ENCODE measurements at places on chromosomes 2 and 18.

DNA sequence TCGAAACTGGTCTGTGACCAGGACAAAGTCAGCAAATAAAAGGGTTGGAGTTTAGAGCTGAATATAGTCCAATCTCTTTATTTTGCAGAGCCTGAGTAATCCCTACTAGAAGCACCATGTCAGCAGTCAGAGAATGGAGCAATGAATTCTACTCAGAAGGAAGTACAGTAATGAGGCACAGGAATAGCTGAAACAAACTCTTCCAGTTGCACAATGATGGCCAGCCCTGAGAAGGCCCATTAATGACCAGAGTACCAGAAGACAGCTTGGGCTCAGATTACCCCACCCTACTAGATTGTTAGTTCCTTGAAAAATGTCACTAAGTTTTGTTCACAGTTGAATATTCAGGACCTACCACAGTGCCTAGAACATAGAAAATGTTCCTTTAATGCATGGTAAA is 40.3 kb upstream of the SCG2 start:
- no peak for DNase-seq

GRCh38 chr2:241854342-241855244 is 4.1 kb downstream of the PDCD1 start:
- DNase-seq = no peak

GRCh38 chr2:152367547-152368390 is 32.8 kb downstream of the FMNL2 start:
- no peak for DNase-seq

DNA sequence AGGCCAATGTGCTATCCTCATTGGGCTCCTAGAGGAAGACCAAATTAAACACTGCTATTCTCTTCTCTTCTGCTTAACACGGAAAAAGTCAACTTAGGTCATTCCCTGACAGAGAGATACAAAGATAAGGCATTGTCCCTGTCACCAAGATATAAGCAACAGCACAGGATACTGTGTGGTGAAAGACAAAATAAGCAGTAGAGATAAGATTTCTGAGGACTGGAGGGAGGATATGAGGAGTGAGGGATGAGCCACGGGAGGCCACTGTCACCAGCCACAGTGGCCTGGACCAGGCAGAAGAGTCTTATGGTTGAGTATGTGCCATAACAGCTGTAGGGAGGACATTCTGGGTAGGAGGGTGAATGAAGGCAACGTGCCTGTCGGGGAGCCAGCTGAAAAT is 54.4 kb upstream of the SLC14A2 start:
- no peak for DNase-seq

- no peak for DNase-seq
Observed at GRCh38 chr2:99679518-99679917, 189.7 kb upstream of the REV1 start.

DNA sequence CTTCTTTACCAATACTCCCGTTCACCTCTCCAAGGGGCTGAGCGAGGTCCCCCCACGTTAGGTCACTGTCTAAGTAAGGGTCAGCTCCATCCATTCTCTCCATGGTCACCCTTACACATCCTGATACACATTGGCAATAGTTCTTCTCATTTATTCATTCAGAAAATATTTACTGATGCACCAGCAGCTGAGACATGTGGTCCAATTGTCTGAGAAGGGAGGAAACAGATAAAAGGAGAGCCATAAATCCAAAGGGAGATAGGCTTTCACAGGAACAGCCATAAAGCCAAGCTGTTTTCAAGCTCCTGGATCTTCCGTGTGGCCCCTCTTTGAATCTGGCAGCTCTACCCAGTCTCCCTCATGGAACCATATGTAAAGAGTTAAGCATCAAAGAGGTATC is 121.2 kb downstream of the TXNL1 start:
- DNase-seq = no peak

DNA sequence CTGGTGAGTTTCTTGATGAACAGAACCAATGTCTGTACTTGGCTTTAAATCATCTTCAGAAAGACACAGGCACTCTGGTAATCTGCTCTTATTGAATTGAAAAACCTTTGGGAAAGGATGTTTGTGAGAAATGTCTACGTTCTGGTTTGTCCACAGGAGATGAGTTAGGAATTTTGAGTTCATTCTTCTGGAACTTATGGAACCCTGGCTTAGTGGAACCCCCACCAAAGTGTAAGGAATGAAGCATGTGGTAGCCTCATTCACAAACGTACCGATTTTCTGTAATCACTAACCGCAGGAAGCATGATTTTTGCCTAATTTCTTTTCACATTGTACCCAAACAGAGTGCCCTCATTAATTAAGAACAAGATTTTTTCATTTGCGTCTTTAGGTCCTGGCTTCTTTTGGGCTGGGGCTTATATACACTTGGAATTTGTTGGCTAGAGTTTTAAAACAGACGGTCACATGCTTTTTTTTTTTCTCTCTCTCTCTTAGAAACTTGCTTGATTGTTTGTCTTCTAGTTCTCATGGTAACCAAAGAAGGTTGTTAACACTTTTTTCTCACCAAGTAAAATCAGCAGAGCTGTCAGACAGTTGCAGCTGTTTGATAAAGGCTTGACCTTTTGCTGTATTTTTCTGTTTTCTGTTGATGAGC is 314.1 kb upstream of the THUMPD2 start:
- no peak for DNase-seq

DNA sequence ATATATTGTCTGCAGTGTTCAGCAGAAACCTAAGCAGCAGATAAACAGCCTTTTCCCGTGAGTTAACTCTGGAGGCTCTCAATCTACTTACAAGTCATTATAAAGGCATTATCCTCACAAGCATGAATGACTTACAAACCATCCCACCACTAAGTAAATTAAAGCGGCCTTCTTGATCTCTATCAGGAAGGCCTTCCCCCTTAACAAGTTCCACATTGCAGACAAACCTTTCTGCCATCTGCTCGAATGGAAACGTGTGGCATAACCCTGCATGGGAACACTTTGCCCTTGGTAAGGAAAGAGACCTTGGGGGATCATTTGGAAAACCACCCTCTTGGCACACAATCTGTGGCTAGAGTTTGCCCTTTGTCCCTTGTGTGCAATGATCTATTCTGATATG is 199.5 kb downstream of the OSR1 start:
- DNase-seq = no peak

DNA sequence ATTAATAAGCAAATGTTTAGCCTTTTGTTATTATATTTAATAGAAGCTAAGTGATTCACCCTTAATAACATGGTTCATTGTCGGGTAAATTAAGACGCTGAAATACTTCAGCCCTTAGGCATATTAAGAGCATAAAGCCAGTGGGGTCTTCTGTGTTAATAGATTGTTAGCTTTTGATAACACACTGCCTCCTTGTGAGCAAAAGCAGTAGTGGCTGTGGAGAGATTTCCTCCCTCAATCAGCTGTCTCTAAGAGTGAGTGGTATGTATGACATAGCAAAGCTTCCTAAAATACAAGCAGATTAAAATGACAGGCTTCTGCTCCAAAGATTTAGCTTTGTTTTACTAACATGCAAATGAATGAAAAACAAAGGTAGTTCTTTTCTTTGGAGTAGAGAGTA is 143.7 kb upstream of the SYT4 start:
- DNase-seq = no peak

- DNase-seq = no peak
Observed at GRCh38 chr18:49456794-49457193, 3.7 kb downstream of the DYM start.

DNA sequence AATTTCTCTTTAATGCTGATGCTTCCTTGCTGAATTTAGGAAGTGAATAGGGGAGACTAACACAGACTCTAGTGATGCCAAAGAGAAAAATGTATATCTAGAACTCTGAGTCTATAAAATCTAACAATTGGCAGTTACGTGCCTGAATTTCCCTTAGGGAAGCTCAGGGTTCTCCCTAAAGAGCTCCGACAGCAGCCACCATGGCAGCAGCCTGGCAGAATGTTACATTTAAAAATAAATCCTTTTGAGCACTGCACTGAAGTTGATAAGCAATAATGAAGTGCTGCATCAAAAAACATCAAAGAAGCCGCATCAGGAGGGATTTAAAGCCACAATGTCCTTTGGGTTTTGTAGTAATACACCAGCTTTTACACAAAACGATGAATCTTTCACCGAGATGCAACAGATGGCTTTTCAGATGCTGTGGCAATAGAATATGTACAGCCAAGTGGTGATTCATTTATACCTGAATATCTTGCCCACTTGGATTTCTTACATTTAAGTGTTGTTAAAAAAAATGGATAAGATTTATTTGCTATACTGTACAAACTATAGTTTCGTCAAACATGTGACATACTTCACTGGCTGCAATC is 291.2 kb upstream of the SESTD1 start:
- DNase-seq = no peak

GRCh38 chr18:4987452-4988405 is 209.3 kb downstream of the AKAIN1 start:
- DNase-seq = no peak

GRCh38 chr2:183666031-183666430 is 541.8 kb downstream of the NUP35 start:
- no peak for DNase-seq

DNA sequence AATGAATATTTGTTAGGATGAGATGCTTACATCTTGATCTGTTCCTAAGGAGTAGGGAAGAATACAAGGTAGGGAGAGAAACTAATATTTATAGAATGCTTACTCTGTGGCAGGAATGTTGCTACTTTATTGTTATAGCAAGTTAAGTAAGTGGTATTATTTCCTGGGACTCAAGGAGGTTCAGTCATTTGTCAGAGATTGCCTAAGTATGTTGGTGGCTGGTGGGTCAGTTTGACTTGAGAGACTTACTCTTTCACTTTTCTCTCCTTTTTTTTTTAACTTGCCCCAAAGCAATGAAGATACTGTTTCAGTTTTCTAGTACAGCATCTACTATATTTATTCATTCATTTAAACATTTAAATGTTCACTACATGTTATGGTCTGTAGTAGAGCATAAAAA is 209.2 kb upstream of the STON1 start:
- no peak for DNase-seq

GRCh38 chr18:32346671-32347070 is 124.0 kb downstream of the GAREM1 start:
- DNase-seq = no peak

DNA sequence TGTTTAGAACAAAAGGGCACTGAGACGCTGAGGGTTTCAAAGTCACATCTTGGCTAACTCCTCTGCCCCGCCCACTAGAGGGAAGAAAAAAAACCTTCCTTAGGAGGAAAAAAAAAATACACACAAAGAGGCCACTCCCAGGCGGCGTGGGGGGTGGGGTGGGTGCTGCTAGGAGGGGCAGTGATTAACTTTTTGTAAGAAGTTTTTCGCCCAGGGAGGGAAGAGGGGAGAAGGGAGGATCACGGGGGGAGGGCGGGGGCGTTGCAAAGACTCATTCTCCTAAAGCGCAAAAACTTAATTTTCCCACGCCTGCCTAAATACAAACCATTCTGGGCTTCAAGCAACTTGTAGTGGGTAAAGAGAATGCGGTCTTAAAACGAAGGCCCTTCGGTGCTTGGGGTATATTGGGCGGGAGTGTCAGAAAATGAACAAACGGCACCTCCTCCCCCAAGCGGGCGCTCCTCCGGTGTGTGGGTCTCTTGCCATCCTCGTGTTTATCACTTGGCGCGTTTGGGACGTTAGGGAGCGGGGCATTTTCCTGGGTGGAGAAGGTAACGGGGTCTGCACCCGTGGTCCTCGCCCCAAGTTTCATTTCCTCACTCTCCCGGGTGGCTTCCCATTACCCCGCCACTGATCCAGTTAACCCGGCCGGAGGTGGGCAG is 1.7 kb downstream of the CXCR4 start:
- DNase-seq = no peak

GRCh38 chr2:234257859-234258561 is 207.5 kb downstream of the SPP2 start:
- no peak for DNase-seq

- DNase-seq = no peak
Observed at GRCh38 chr2:65017335-65017734, 28.1 kb downstream of the SLC1A4 start.

DNA sequence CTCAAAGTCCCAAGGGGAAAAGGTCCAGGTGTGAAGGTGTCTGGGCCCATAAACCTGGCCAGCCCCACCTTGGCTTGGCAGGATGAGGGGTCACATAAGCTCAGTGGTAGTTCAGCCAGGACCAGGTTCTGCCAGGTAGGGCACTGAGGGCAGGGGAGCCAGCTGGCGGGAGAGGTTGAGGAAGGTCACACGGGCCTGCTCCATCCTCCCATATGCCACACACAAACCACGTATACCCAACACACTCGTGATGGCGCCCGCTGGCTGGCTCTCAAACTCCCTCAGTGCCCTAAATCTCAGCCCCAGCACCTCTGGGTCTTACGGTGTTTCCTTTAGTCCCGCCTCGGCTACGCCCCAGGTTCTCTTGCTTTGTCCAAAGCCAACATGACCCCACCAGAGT is 160.5 kb downstream of the ZFP36L2 start:
- DNase-seq = no peak

Data from caudate nucleus (tissue), 63 donors.